ENCODE measurements at places on chromosomes 16 and 17.

DNA sequence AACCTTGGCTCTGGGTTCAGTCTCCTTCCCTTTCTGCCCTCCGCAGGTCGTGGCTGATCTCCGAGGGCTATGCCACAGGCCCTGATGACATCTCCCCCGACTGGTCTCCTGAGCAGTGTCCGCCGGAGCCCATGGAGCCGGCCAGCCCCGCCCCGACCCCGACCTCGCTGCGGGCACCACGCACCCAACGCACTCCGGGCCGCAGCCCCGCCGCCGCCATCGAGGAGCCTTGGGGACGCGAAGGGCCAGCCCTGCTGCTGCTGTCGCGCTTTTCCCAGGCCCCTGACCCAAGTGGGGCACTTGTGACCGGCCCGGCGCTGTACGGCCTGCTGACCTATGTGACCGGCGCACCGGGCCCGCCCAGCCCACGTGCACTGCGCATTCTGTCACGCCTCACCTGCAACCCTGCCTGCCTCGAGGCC, 5.1 kb downstream of the ARMC5 start:
- DNase-seq, result no peak
- H3K4me1 ChIP-seq, result peaks cover 27% of the 10 kb centered on the region
- peaks cover 26% of the 10 kb centered on the region for H3K36me3 ChIP-seq

DNA sequence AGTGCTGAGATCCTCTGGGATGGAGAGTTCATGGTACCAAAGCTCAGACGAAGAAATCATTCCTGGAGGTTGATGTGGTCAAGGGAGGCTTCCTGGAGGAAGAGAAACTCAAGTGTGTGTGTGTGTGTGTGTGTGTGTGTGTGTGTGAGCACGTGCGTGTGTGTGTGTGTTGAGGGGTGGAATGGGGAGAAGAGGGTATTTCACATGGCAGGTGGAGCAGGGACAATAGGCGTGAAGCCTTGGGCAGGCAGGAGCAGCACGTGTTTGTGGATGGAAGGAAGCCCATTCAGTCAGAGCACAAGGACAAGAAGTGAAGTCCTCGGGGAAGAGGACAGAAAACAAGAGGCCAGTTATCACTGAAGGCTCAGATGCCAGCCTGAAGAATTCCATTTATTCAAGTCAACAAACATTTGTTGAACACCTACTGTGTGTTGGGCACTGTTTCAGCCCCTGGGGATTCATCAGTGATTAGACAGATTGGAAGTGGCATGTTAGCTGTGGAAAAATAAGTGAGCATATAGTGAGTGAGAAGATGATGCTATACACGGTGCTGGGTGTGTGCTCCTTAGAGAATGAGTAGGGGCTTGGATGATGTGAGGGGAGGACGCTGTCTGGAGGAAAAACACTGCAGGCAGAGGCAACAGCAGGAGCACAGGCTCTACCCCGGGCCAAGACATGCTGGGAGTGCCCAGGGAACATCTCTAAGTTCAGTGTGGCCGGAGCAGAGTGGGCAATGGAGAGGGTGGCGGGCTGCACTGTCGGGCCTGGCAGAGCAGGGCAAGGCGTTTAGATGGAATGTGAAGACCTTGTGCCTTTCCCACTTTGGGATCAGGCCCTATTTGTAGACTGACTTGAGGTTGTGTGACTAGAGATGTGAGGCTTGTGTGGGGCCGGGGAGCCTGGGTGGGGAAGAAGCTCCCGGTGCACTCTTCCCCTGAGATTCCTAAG, 267.1 kb downstream of the CBLN1 start:
- H3K4me3 ChIP-seq, result no peak overlapping the region
- no peak overlapping the region for H3K27ac ChIP-seq
- no peaks in the 10 kb centered on the region for H3K36me3 ChIP-seq
- H3K4me1 ChIP-seq, result no peaks in the 10 kb centered on the region

- no peak overlapping the region for H3K4me3 ChIP-seq
- H3K27ac ChIP-seq, result no peak overlapping the region
- DNase-seq, result no peak
- peaks cover 71% of the 10 kb centered on the region for H3K36me3 ChIP-seq
- H3K27me3 ChIP-seq, result peaks cover 33% of the 10 kb centered on the region
- H3K4me1 ChIP-seq, result peaks cover 65% of the 10 kb centered on the region
Measured at GRCh38 chr16:80587071-80587470, 46.3 kb downstream of the DYNLRB2 start.

DNA sequence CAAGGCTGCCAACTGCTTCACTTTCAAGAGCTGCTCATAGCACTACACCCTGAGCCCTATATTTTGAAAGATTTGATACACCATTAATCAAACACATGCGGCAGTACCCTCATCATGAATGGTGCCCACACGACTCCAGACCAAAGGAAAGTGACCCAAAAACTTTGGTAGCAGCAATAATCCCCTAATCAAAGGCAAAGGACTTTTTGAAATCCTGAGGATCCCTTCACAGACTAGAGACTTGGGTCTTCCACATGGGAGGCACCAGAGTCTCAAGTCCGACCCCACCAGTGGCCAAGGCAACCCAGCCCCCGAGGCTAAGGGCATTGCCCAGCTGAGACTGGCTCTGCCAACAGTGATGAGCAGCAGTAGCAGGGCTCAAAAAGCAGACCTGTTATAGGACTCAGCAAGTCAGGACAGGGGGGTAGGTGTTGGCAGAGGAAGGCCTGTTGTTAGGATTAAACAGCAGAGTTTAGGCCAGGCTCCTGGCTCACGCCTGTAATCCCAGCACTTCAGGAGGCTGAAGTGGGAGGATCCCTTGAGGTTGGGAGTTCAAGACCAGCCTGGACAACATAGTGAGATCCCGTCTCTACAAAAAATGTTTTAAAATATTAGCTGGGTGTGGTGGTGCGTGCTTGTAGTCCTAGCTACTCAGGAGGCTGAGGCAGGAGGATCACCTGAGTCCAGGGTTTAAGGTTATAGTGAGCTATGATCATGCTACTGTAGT, 3.2 kb downstream of the TRIM25 start:
- peak overlapping the region; percentile 98 for H3K4me3 ChIP-seq
- DNase-seq, result no peak
- H3K27me3 ChIP-seq, result no peaks in the 10 kb centered on the region
- peaks cover 62% of the 10 kb centered on the region for H3K4me1 ChIP-seq
- H3K36me3 ChIP-seq, result peaks cover 74% of the 10 kb centered on the region

- peaks cover 3% of the 10 kb centered on the region for H3K4me1 ChIP-seq
- no peaks in the 10 kb centered on the region for H3K36me3 ChIP-seq
Measured at GRCh38 chr17:69450918-69451317, 36.4 kb downstream of the MAP2K6 start.

GRCh38 chr17:71677439-71677838, 443.4 kb upstream of the SOX9 start:
- H3K4me3 ChIP-seq, result no peak overlapping the region
- no peak overlapping the region for H3K27ac ChIP-seq
- H3K4me1 ChIP-seq, result no peaks in the 10 kb centered on the region
- no peaks in the 10 kb centered on the region for H3K36me3 ChIP-seq
- H3K27me3 ChIP-seq, result no peaks in the 10 kb centered on the region

- no peak overlapping the region for H3K4me3 ChIP-seq
- no peak for DNase-seq
- H3K27me3 ChIP-seq, result no peaks in the 10 kb centered on the region
Measured at GRCh38 chr16:64926476-64926875, 195.4 kb downstream of the CDH11 start.

DNA sequence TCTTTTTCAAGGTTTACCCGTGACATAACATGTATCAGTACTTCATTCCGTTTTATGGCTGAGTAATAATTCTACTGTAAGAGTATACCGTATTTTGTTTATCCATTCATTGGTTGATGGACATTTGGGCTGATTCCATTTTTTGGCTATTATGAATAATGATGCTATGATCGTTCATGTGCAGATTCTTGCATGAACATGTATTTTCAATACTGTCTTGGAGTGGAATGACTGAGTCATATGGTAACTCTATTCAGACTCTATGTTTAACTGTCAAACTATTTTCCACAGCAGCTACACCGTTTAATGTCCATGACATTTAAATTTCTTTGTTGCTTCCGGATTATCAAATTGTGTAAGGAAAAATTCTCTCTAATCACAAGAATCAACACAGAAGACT, 17.9 kb downstream of the BFAR start:
- no peak for DNase-seq

DNA sequence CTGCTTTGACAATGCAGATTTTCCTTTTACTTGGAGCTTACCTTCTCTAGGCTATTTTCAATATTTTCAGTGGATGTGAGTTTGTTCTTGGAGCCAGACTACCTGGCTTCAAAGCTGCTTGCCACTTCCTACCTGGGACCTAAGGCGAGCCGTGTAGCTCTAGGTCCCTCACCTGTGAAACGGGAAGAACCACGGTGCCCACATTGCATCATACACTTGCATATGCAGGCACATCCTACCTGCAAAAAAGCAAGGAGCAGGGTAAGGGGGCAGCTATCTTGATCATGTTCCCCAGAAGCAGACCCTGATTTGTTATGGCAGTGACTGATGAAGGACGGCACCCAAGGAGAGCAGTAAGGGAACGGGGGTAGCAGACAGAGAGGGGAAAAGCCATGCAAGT, 27.0 kb upstream of the MPRIP start:
- H3K4me1 ChIP-seq, result peaks cover 29% of the 10 kb centered on the region
- no peak for DNase-seq
- H3K27me3 ChIP-seq, result no peaks in the 10 kb centered on the region

GRCh38 chr17:66978514-66979061, 14.1 kb downstream of the CACNG4 start:
- no peak for DNase-seq
- H3K27ac ChIP-seq, result no peak overlapping the region
- peaks cover 51% of the 10 kb centered on the region for H3K27me3 ChIP-seq
- no peak overlapping the region for H3K4me3 ChIP-seq

GRCh38 chr16:59324462-59324861, 590.3 kb upstream of the GOT2 start:
- H3K4me3 ChIP-seq, result no peak overlapping the region
- no peaks in the 10 kb centered on the region for H3K36me3 ChIP-seq
- H3K27me3 ChIP-seq, result no peaks in the 10 kb centered on the region
- no peak overlapping the region for H3K27ac ChIP-seq
- no peaks in the 10 kb centered on the region for H3K4me1 ChIP-seq

GRCh38 chr17:382644-383533, 30.3 kb upstream of the RPH3AL start:
- no peak for DNase-seq
- peak overlapping the region; percentile 23 for H3K4me3 ChIP-seq
- peaks cover 3% of the 10 kb centered on the region for H3K36me3 ChIP-seq

DNA sequence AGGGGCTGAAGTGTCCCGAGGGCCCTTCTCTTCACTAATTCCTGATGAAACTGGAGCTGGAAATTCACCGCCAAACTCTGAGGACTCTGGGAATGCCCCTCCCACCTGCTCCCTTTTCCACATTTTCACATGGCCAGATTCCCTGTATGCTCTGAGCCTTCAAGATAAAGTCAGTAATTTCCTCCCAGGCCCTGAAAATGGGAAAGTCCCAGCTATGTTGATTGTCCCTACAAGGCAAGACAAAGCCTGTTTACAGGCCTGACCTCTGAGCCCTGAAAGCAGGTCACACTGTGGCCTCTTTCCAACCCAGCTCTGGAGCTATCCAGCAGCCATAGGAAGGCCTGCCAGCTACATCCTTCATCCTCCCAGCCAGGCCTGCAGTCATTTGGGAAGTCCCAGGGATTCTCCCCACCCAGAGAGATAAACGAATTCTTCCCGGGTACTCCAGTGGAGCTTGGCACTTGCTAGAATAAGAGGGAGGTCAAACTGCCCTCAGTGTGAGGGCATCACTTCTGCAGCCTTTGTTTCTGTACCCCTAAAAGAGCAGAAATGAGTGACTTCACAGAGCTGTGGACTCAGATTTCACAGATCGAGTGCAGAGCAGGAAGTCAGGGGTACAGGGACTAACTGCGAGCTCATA, 19.6 kb upstream of the CCL2 start:
- DNase-seq, result no peak
- no peak overlapping the region for H3K4me3 ChIP-seq
- H3K27ac ChIP-seq, result no peak overlapping the region
- H3K36me3 ChIP-seq, result no peaks in the 10 kb centered on the region

- peak overlapping the region; percentile 65 for H3K4me3 ChIP-seq
- H3K27ac ChIP-seq, result no peak overlapping the region
- H3K36me3 ChIP-seq, result no peaks in the 10 kb centered on the region
- H3K4me1 ChIP-seq, result peaks cover 16% of the 10 kb centered on the region
Measured at GRCh38 chr17:76585033-76585648, 519 bp downstream of the ST6GALNAC2 start.

DNA sequence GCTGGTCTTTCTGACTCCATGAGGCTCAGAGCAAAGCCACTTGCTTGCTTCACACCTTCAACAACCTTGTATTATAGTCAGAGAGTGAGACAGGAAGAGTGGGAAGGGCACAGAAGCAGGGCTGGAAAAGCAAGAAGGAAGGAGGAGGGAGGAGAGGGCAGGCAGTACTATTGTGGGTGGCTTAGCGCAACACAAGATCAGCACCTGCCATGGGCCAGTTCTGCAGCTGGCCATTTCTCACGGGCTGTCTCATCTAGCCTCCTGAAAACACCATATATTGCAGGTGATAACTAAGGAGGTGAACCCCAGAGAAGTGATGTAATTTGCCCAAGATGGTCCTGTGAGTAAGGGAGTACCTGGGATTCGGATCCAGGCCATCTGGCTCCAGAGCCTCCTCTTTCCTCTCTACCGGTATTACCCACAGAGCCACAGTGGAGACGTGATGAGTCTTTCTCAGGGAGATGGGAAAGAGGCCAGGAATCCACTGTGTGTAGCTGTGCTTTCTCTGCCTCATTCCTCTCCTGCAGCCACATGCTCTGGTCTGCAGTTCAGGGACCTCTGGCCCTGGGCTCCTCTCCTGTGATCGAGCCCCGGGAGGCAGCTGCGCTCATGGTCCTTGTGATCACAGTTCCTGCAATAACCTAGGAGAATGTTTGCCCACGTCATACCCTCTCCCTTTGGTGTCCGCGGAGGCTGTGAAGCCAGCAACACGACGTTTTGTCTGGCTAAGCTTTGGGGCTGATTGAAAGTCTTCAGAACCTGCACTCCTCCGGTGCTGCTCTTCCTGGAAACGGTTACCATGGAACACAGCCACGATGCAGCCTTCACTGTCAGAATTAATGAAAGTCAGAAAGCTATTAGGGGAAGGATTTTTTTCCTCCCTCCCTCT, 178.1 kb upstream of the CCL2 start:
- H3K36me3 ChIP-seq, result no peaks in the 10 kb centered on the region
- no peaks in the 10 kb centered on the region for H3K4me1 ChIP-seq
- no peaks in the 10 kb centered on the region for H3K27me3 ChIP-seq
- no peak for DNase-seq

- no peak overlapping the region for H3K4me3 ChIP-seq
- H3K27me3 ChIP-seq, result no peaks in the 10 kb centered on the region
- peaks cover 11% of the 10 kb centered on the region for H3K4me1 ChIP-seq
- no peak overlapping the region for H3K27ac ChIP-seq
- DNase-seq, result no peak
Measured at GRCh38 chr17:51230306-51230705, 29.5 kb downstream of the MBTD1 start.

GRCh38 chr17:6052926-6053325, 17.3 kb upstream of the WSCD1 start:
- H3K27ac ChIP-seq, result no peak overlapping the region
- H3K4me1 ChIP-seq, result no peaks in the 10 kb centered on the region
- no peak overlapping the region for H3K4me3 ChIP-seq
- no peaks in the 10 kb centered on the region for H3K36me3 ChIP-seq
- no peak for DNase-seq
- peaks cover 7% of the 10 kb centered on the region for H3K27me3 ChIP-seq

GRCh38 chr17:70535986-70536385, 366.7 kb downstream of the KCNJ2 start:
- no peaks in the 10 kb centered on the region for H3K36me3 ChIP-seq
- no peaks in the 10 kb centered on the region for H3K27me3 ChIP-seq
- H3K27ac ChIP-seq, result no peak overlapping the region

- no peak overlapping the region for H3K4me3 ChIP-seq
- no peaks in the 10 kb centered on the region for H3K4me1 ChIP-seq
- H3K27me3 ChIP-seq, result no peaks in the 10 kb centered on the region
- DNase-seq, result no peak
Measured at GRCh38 chr16:72812672-72813071, 235.3 kb downstream of the ZFHX3 start.

GRCh38 chr16:54425068-54425467, 138.5 kb upstream of the IRX3 start:
- H3K27me3 ChIP-seq, result peaks cover 11% of the 10 kb centered on the region
- H3K27ac ChIP-seq, result no peak overlapping the region
- no peaks in the 10 kb centered on the region for H3K4me1 ChIP-seq
- H3K4me3 ChIP-seq, result no peak overlapping the region

All from activated CD4-positive, alpha-beta memory T cell treated with anti-CD3 and anti-CD28 coated beads, Interleukin-2, amount 10 ng/mL, durations not matched to agents 7 days and 5 days (primary cell).